Glomerular endothelial cell (primary cell): ENCODE measurements at places on chromosomes 2 and 18.

- DNase-seq: no peak
Observed at GRCh38 chr18:31506024-31506742, 8.2 kb downstream of the DSG2 start.

DNA sequence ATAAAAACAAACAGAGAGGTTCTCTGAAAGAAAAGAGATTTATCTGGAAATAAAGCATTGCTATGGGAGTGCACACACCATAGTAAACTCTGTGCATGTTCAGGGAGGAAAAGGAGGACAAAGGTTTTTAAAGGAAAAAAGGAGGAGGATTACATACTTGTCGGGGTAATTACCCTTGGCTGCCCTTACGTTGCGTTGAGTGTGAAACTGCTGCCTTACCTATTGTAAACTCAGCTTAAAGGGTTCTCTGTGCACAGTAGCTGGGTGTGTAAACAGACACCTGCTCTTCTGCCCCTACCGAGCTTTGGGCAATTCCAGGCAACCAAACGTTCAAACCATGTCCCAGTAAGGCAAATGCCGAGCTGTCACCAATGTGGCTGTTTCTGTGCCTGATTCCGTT, 29.6 kb upstream of the PXDN start:
- DNase-seq: no peak

GRCh38 chr2:4020153-4020552, 316.8 kb downstream of the DCDC2C start:
- no peak for DNase-seq

- DNase-seq: no peak
Observed at GRCh38 chr2:119126650-119127049, 31.9 kb downstream of the C1QL2 start.

DNA sequence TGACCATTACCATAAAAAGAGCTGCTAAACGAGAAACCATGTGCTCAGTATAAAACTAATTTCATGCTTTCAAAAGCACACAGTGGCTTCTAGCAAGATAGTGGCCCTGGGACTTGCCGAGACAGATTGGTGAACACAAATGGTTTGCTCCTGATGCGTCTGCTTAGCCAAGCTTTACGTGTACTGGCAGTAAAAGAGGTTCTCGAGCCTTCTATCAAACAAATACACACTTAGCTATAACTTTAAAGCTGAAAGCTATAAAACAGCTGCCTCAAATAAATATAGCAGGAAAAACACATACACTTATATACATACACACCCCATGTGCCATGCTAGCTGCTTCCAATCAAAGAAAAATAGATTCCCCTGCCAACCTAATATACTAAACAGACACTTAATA, 117.0 kb downstream of the ZNF385B start:
- DNase-seq: no peak
